ENCODE measurements at places on chromosomes 16 and 17. TPM values are rescaled to one million over a fixed set of nuclear protein-coding genes. Genes with fewer than 3 reads are reported as not detected.

CD300H gene
- total RNA-seq = not detected

UBE2Z gene
- total RNA-seq = 65.6 TPM

ST6GALNAC2 gene
- total RNA-seq = not detected

KRTAP4-3 gene
- not detected for total RNA-seq

NPIPB9 gene
- not detected for total RNA-seq

GJC1 gene
- 1.4 TPM for total RNA-seq

MAP2K6 gene
- total RNA-seq = 3.9 TPM

CAVIN1 gene
- total RNA-seq = 577 TPM

CLEC18B gene
- total RNA-seq = not detected

ACSF2 gene
- 29.0 TPM for total RNA-seq

KRTAP3-2 gene
- total RNA-seq = not detected

HCFC1R1 gene
- 21.2 TPM for total RNA-seq

RNF227 gene
- 1.1 TPM for total RNA-seq

SLFN12L gene
- total RNA-seq = 0.37 TPM

LLGL2 gene
- total RNA-seq = not detected

SLC13A5 gene
- total RNA-seq = not detected

NECAB2 gene
- not detected for total RNA-seq

C17orf100 gene
- 0.54 TPM for total RNA-seq

DHX8 gene
- 34.6 TPM for total RNA-seq

PIK3R6 gene
- total RNA-seq = not detected

GAS7 gene
- 25.6 TPM for total RNA-seq

LONP2 gene
- 36.8 TPM for total RNA-seq

C1QTNF8 gene
- total RNA-seq = not detected

Measured in cardiac ventricle fibroblast (primary cell).